Activated naive CD8-positive, alpha-beta T cell treated with anti-CD3 and anti-CD28 coated beads for 36 hours (primary cell): ENCODE measurements at places on chromosomes 6 and 20. TPM values are rescaled to one million over a fixed set of nuclear protein-coding genes. Genes with fewer than 3 reads are reported as not detected.
A peak's percentile ranks its signal among the peaks of the same experiment; 100 is the strongest.

DNA sequence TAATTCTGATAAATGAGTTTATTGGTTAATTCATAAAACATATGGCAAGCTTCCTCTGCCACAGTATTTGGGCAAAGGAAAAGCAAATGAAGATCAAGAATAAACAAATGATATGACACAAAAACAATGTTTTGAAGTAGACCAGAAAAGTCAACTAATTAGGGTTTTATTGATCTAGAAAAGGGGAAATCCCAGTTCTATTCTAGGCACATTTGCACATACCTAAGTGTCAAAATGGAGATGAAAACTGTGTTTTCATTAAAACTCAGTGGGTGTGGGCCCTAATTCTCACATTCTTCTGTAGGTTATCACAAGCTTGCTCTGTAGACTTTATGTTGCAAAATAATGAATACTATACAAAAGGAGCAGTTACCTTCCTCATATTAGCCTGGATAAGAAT lies 69.0 kb upstream of the TENT5A start:
- H3K4me1 ChIP-seq = peaks cover 5% of the 10 kb centered on the region
- peaks cover 1% of the 10 kb centered on the region for H3K36me3 ChIP-seq
- H3K4me3 ChIP-seq = no peak overlapping the region
- no peak overlapping the region for H3K27ac ChIP-seq
- DNase-seq = no peak

DNA sequence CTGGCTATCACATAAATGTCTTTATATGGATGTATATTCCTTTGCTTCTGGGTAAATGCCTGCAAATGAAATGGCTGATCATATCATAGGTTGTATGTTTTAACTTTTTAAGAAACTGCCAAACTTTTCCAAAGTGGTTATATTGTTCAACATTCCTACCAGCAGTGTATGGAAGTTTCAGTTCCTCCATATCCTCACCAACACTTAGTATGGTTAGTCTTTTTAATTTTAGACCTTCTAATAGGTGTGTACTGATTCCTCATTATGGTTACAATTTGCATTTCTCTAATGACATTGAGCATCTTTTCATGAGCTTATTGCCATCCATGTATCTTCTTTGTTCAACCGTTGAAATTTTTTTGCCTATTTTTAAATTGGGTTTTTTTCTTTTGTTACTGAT lies 155.4 kb downstream of the ZFAND3 start:
- H3K27ac ChIP-seq = no peak overlapping the region
- H3K4me1 ChIP-seq = peaks cover 32% of the 10 kb centered on the region
- no peaks in the 10 kb centered on the region for H3K27me3 ChIP-seq
- no peak overlapping the region for H3K4me3 ChIP-seq

DNA sequence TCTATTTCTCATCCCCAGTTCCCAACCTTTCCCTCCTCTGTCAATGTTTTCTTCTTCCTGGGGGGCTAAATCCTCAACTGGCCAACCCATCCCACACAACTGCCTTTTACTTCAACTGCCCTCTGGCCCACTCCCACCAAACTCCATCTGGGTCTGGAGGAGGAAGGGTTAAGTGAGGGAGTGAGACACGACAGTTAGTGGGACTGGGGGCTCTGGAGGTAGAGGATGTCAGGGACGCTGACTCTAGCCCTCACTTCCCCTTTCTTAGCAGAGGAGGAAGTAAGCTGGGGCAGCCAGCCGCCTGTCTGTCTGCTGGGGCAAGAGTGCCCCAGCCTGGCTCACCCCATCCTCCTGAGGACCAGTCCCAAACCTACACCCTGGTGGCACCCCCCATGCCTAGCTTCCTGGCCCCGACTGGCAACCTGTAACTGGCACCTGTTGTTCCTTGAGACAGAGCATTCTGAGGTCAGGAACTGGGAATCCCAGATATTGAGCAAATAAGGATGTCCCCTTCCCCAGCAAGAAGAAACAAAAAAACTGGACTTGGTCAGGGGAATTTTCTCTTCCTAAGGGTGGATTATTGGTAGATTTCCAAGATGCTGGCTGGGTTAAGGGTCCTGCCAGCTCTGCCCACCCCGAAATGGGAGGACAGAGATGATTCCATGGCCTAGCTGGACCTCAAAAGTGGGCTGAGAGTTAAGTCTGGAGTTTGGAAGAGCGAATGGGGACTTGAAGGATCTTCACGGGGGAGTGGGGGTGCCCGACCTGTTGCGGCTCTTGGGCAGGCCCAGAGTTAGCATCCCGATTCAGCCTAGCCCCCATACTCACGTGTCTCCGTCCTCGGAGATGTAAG lies 971 bp downstream of the NFKBIE start:
- H3K4me1 ChIP-seq = peaks cover 50% of the 10 kb centered on the region
- peak; percentile 42 for DNase-seq
- peak overlapping the region; percentile 97 for H3K4me3 ChIP-seq
- peak overlapping the region; percentile 95 for H3K27ac ChIP-seq

DNA sequence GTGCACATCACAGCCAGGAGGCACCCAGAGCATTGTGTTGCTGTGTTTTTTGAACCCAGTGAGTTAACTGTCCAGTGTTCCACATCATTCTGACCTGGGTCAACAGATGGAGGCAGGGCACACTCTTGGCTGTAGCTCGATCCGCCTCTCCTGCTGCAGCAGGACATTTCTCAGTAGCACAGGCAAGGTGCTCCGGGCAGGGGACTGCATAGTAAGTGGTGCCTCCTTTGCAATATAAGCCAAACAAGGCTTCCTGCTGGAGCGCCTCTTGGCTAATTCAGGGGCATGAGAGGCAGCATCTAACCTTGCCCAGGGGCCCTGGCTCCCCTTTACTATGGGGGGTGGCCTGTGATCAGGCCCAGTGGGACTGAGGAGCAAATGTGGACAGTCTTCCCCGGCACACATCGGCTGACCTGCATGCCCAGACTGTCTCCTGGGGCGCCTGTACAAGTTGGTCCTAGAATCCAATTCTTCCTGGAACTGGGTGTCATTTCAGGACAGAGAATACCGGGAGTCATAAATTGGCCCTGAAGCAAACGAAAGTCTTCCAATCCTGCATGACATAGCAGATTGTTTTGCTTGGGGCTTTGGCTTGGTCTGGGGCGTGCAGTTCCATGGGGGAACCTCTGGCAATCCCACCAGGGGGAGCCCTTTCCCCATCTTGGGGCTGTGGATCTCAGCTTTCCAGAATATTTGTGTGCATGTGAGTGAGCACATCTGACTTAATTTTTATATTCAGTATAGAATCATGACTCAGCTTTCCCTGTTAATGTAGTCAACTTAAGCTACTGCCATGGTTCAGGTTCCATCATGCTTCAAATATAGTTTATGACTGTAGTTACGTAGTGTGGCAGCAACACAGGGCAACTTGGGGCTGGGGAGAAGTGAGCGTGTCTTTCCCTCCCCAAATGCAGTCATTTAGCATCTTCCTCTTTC lies 56.0 kb upstream of the DDR1 start:
- peaks cover 36% of the 10 kb centered on the region for H3K36me3 ChIP-seq
- peaks cover 62% of the 10 kb centered on the region for H3K4me1 ChIP-seq
- H3K27ac ChIP-seq = peak overlapping the region; percentile 99
- DNase-seq = peak; percentile 81
- H3K27me3 ChIP-seq = no peaks in the 10 kb centered on the region
- H3K4me3 ChIP-seq = peak overlapping the region; percentile 93

DNA sequence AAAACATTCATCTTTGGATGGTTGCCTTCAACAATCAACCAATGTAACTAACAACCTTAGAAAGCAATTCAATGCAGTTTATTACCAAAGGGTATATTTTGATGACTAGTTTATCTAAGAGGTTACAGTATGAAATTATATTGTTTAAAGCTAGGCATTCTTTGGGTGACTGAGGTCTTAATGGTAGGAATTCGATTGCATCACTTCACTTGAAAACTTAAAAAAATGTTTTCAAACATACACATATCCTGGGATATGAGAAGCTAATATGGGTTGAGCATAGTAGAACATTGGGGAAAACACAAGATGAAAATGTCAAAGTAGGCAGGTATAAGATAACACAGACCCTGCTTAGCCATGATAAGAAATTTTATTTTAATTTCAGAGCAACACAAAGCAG lies 144.6 kb upstream of the BMP5 start:
- H3K27me3 ChIP-seq = no peaks in the 10 kb centered on the region
- no peaks in the 10 kb centered on the region for H3K36me3 ChIP-seq
- no peak for DNase-seq
- H3K4me3 ChIP-seq = no peak overlapping the region
- no peaks in the 10 kb centered on the region for H3K4me1 ChIP-seq

DNA sequence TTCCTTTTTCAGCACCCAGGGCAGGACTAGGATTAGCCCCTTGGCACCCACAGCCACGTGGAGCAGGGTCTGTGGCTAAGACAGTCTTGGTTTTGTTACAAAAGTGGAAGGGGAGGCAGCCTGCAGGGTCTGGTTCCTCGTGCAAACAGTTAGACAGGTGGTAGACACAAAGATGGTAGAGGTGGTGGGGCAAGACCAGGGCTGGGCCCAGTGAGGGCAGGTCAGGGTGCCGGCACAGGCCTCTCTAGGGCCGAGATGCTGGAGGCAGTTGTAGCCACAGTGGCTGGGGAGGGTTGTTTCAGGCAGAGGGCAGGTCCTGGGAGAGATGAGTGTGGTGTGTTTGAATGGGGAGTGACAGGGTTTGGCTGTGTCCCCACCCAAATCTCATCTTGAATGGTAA lies 161.6 kb downstream of the SMOC2 start:
- H3K27me3 ChIP-seq = peaks cover 4% of the 10 kb centered on the region
- no peak for DNase-seq
- no peaks in the 10 kb centered on the region for H3K4me1 ChIP-seq
- no peak overlapping the region for H3K4me3 ChIP-seq
- no peaks in the 10 kb centered on the region for H3K36me3 ChIP-seq

DNA sequence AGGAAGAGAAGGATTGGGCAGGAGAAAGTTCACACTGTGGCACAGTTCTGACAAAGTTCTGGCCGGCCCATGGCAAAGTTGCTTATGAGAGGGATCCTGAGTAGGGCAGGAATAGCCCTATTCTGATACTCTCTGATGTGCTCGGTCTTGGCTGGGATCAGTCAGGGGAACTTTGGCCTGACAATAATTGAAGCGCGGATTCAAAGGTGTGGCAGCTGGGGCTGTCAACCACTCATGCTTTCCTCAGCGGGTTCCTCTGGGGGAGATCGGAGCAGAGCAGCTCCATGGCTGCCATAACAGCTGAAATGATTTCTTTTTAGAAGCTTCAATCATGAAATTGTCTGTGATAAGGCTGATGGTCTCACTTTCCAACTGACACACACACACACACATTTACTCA lies 714.1 kb downstream of the DHX35 start:
- no peak overlapping the region for H3K27ac ChIP-seq
- H3K36me3 ChIP-seq = no peaks in the 10 kb centered on the region
- H3K27me3 ChIP-seq = no peaks in the 10 kb centered on the region
- no peak overlapping the region for H3K4me3 ChIP-seq
- no peak for DNase-seq

DNA sequence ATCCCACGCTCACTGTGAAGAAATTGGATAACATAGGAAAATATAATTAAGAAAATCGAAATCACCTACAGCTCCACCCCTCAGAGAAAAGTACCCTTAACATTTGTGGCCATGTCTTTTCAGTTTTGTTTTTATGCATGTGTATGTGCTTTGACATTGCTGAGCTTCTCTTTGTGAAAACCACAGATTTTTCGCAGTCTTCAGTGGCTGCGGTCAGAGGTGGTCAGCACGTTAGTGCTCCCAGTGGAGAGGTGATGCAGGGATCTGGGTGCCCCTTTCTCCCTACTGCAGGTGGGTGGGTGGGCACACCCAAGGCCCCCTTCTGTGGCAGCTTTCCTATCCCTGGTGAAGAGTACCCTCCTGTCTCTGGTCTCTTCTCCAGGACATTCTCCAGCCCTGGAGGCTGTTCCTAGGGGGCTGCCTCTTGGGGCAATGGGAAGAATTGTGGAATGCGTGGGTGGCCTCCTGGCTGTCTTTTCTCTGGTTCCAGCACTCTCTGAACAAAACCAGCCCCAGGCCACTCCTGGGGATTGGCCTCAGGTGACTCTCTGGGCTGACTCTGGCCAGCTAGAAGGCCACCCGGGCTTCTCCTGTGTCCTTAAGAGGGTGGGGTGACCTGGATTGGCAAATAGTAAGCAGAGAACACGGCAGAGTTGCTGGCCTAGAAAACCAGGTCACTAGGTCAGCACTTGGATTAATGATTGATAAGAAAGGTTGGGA lies 49.8 kb upstream of the FANCE start:
- peak overlapping the region; percentile 18 for H3K27ac ChIP-seq
- no peaks in the 10 kb centered on the region for H3K27me3 ChIP-seq
- H3K4me3 ChIP-seq = no peak overlapping the region
- H3K36me3 ChIP-seq = no peaks in the 10 kb centered on the region

- DNase-seq = no peak
- H3K4me1 ChIP-seq = no peaks in the 10 kb centered on the region
- no peak overlapping the region for H3K4me3 ChIP-seq
- no peaks in the 10 kb centered on the region for H3K36me3 ChIP-seq
- H3K27ac ChIP-seq = no peak overlapping the region
Observed at GRCh38 chr20:32463642-32464400, 105.7 kb downstream of the ASXL1 start.

DNA sequence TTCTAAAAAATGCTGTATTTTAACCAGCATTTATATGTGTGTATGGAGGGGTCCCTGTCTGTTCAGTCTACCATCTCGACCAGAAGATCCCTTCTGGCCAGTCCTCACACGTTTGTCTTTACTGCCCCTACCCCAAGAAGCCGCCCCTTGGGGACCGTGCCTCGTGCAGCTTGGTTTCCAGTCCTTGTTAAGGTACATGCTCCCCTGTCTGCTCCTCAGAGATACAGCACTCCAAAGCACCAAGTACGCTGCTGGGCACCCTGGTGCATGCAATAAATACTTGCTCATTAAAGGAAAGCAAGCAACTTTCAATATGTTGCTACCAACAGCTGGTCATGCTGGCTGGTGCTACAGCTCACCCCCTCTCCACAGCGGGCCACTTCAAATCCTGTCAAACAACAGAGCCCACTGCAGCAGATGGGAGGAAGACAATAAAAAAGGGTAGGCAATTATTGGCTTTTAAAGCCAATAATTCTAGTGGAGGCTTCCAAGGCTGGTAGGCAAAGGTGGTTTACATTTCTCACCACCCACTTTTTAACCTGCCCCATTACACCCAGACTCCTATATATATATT lies 61.6 kb downstream of the PSMG4 start:
- no peaks in the 10 kb centered on the region for H3K36me3 ChIP-seq
- H3K27me3 ChIP-seq = no peaks in the 10 kb centered on the region

- DNase-seq = no peak
- no peaks in the 10 kb centered on the region for H3K27me3 ChIP-seq
- H3K27ac ChIP-seq = no peak overlapping the region
- peaks cover 36% of the 10 kb centered on the region for H3K4me1 ChIP-seq
Observed at GRCh38 chr6:53532061-53532797, 12.7 kb downstream of the GCLC start.

- H3K27me3 ChIP-seq = peaks cover 3% of the 10 kb centered on the region
- DNase-seq = no peak
- H3K36me3 ChIP-seq = no peaks in the 10 kb centered on the region
- H3K27ac ChIP-seq = no peak overlapping the region
Observed at GRCh38 chr6:55868176-55868575, 7.2 kb downstream of the BMP5 start.

- no peak overlapping the region for H3K27ac ChIP-seq
- H3K27me3 ChIP-seq = peaks cover 60% of the 10 kb centered on the region
- no peak for DNase-seq
- peaks cover 2% of the 10 kb centered on the region for H3K4me1 ChIP-seq
- H3K4me3 ChIP-seq = no peak overlapping the region
Observed at GRCh38 chr20:59575653-59576052, 28.7 kb upstream of the PHACTR3 start.

KCNK17 gene
- not detected for total RNA-seq

CHMP4B gene
- 90.6 TPM for total RNA-seq

GRM1 gene
- not detected for total RNA-seq

ABHD16B gene
- not detected for total RNA-seq

RPS21 gene
- total RNA-seq = 2,242 TPM

SNRPB2 gene
- total RNA-seq = 139 TPM

DEFB132 gene
- total RNA-seq = not detected

MARCKS gene
- total RNA-seq = 0.62 TPM

EBF4 gene
- 0.98 TPM for total RNA-seq

TREM1 gene
- not detected for total RNA-seq

PAK1IP1 gene
- 60.2 TPM for total RNA-seq

CD109 gene
- 12.2 TPM for total RNA-seq
